ENCODE measurements at places on chromosomes 5 and 9.

GRCh38 chr5:179534431-179534830, 15.9 kb upstream of the RUFY1 start:
- no peak for DNase-seq

DNA sequence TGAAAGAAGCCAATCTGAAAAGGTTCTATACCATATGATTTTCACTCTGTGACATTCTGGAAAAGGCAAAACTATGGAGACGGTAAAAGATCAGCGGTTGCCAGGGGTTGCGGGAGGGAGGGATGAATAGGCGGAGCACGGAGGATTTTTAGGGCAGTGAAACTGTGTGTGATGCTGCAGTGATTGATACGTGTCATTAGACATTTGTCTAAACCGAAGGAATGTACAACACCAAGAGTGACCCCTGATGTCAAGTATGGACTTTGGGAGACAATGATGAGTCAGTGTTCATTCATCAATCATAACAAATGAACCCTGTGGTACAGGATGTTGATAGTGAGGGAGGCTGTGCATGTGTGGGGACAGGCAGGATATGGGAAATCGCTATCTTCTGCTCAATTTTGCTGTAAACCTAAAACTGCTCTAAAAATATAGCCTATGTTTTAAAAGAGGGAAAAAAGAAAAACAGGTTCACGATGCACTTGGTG, 34.4 kb downstream of the ERGIC1 start:
- DNase-seq: no peak

DNA sequence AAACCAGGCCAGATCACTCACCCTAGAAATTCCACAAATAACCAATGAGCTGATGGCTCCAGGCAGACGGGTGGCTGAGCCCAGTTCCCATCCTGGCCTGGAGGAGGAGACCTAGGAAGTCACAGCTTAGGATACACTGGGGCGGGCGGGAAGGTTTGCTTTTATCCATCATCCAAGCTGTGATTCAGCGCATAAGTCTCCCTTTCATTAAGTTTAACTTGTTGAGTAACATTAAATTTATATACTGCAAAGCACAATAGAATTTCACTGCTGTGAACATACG, 55.7 kb downstream of the THBS4 start:
- no peak for DNase-seq

DNA sequence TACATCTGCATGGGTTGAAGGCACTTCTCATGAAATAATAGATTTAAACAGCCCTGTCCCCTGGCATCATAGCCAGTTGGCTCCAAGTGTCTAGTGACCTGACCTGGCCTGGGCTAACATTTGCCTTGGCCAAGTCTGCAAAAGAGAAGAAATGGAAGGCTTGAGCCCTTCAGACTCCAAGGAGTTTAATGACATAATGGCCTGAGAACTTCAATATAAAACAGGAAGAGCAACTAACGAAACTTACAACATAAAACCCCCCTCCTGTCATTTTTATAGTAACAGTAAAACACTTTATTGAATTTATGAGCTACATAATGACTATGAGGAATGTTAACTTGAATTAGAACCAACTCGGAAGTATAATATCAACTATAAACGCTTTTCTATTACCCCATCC, 218.8 kb upstream of the TBCA start:
- no peak for DNase-seq

GRCh38 chr9:38004809-38005560, 64.0 kb downstream of the SHB start:
- DNase-seq: no peak

- no peak for DNase-seq
Observed at GRCh38 chr9:97751531-97751930, 54.4 kb upstream of the XPA start.

GRCh38 chr5:151228986-151229385, 5.1 kb upstream of the CCDC69 start:
- DNase-seq: no peak

DNA sequence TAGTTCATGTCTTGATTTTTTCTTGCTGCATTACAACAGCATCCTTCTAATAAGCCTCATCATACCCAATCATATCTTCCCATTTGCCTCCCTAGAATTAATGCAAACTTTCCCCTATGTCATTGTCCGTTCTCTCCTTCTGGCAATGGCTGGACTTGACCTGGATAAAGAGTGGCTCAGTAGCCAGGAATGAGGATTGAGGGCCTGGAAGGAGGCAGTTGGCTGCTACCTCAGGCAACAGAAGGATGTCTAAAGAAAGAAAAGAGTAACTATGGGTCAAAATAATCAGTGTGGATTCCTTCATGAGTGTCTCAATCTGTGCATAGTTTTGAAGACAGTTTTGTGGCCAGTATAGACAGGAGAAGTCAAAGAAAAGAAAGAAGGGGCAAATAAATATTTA, 209.6 kb downstream of the TRPM3 start:
- no peak for DNase-seq

DNA sequence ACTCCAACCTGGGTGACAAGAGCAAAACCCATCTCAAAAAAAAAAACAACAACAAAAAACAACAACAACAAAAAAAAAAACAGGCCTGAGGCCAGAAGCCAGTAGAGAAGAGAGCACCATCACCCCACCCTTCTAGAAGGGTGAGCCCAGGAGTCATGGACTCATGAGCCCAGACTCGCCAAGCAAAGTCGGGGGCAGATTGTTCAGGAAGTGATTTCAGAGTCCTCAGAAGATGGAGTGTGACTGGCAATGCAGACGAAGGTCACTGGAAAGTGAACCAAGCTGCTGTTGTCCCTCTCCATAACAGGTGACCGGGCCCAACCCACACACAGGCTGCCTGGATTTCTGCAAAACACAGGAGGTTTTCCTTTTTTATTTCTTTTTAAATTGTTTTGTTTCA, 9.0 kb upstream of the WDR38 start:
- DNase-seq: no peak

DNA sequence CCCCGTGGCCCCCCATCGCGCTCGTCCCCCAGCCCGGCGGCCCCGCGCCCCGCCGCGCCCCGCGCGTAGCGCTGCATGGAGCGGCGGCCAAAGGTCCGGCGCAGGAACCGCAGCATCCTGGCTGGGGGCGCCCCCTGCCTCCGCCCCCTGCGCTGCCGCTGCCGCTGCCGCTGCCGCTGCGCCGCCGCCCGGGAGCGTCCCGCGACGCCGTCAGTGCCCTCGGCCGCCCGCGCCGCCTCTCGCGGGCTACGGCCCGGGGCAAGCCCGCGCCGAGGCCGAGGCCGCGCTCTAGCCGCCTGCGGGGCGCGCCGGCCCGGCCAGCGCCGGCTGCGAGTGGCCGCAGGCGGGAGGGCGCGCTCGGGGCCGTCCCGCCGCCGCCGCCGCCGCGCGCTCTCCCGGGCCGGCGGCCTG, 523 bp downstream of the EPB41L4B start:
- DNase-seq: peak; percentile 54

DNA sequence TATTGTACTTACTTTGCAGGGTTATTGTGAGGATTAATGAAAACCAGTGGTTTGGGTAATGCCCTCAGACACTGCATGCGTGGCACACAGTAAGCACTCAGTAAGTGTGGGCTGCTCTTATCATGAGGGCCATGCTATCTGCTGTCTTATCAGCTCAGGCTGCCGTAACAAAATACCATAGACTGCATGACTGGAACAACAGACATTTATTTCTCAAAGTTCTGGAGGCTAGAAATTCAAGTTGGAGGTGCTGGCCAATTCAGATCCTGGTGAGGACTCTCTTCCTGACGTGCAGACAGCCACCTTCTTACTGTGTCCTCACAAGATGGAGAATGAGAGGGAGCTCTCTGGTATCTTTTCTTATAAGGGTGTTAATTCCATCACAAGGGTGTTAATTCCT, 23.9 kb upstream of the SH3PXD2B start:
- DNase-seq: no peak

GRCh38 chr9:70035691-70036090, 8.0 kb upstream of the MAMDC2 start:
- no peak for DNase-seq

- DNase-seq: no peak
Observed at GRCh38 chr5:149282966-149283332, 11.3 kb downstream of the AFAP1L1 start.

DNA sequence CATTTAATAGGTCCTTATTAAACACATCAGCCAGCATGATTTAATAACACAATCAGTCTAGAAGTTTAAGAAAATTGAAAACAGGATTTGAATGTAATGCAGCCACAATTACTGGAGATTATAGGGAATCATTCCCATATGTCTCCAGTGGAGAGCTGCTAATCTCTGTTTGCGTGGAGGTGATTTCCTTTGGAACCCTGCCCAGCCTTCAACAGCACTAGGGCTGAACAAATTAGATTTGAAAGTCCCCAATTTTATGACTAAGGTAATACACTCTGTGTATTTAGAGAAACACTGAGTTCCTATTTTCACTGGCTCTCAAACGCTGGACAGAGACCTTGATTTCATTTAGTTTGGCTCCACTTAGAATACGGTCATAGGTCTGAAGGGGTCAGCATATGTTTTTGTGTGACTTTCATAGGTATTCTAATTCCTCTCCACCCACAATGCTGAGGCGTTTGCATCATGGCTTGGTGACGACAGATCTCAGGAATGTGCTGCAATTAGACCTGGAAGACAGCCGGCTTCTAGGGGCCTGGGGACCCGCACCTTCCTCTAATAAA, 508.3 kb downstream of the EBF1 start:
- no peak for DNase-seq

GRCh38 chr9:109460576-109460975, 37.5 kb downstream of the PTPN3 start:
- DNase-seq: no peak

GRCh38 chr5:54905942-54906537, 79.4 kb downstream of the ESM1 start:
- DNase-seq: no peak

DNA sequence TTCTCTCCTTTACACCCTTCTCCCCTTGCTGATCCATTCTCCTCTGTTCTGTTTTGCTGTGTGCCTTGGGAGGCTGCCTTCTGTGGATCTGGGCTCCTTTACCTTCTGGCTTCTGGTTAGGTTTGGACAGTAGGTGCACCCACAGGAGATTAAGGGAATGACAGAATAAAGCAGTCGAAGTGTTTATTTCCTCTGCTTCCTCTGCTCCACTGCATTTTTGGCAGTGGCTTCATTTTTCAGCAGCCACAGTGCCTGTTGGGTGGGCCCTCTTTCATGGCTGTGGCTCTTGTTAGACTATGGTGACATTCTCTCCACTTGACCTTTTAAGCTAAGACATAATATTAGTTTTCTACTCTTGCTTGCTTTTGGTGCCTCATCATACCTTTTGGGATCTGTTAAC, 144.1 kb downstream of the CCDC171 start:
- DNase-seq: no peak

GRCh38 chr9:69577123-69577522, 95.0 kb downstream of the APBA1 start:
- no peak for DNase-seq

DNA sequence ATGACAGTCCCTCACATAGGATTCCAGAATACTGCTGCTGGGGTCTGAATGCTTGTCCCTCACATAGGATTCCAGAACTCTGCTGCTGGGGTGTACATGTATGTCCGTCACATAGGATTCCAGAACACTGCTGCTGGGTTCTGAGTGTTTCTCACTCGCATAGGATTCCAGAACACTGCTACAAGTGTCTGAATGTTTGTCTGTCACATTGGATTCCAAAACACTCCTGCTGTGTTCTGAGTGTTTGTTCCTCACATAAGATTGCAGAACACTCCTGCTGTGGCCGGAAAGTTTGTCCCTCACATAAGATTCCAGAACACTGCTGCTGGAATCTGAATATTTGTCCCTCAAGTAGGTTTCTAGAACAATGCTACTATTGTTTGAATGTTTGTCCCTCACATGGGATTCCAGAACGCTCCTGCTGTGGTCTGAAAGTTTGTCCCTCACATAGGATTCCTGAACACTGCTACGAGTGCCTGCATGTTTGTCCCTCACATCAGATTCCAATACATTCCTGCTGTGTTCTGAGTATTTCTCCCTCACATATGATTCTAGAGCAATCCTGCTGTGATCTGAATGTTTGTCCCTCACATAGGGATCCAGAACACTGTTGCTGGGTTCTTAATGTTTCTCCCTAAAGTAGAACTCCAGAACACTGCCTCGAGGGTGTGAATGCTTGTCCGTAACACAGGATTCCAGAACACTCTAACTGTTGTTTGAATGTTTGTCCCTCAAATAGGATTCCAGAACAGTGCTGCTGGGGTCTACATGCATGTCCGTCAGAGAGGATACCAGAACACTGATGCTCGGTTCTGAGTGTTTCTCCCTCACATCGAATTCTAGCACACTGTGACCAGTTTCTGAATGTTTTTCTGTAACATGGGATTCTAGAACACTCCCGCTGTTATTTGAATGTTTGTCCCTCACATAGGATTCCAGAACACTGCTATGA, 200.4 kb downstream of the FOXD4L6 start:
- no peak for DNase-seq

GRCh38 chr5:75245023-75245422, 8.3 kb upstream of the ANKRD31 start:
- DNase-seq: no peak

GRCh38 chr9:103734471-103734870, 359.6 kb upstream of the SMC2 start:
- DNase-seq: no peak

DNA sequence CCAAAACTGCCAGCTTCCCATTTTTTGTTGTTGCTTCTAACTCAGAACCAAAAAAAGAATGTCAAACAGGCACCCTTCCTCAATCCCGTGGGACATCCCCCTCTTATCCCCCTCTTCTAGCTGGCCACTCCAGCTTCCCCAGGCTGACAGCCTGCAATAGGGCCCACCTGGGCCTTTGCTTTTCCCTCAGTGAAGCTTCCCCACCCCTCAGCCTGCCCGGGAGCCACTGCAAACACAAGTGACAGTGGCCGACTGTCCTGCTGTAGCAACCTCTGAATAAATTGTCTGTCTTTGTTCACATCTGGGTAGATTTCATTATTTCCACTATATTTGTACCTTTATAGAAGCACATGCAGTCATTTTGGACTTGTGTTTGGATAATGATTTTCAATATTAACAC, 245.3 kb downstream of the GADD45G start:
- DNase-seq: no peak

DNA sequence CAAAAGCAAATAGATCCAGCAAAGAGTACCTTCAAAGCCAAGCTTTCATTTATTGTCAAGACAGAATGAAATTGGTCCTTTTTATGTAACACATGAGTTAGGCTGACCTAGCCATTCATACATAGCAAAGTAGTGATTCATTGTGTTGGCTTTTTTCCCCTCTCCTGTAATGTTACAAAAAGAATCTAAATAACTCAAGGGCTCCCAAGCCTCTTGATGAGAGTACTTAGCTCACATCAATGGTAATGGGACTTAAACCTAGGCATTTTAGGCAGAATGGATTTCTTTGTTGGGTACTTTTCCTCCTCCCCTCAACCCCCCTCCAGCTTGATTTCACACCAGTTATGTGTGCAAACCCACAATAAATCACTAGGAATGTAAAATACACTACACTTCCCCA, 123.7 kb downstream of the EBF1 start:
- DNase-seq: no peak

- no peak for DNase-seq
Observed at GRCh38 chr5:40166802-40167201, 512.9 kb upstream of the PTGER4 start.

DNA sequence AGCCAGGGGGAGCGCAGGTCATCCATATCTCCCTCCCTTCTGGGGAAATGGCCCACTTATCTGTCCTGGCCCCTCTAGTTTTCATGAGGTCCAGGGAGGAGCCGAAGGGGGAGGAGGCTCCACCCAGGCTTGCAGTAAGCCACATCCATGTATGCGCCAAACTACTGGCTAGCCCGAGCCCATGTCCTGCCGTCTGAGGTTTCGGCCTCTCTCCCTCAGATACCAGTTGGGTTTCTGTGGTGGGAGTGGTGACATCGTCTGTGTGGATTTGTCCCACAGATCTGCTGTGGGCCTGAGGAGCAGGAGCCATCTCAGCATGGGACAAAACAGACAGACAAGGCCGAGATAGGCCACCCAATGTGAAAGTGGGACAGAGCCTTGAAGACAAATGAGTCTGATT, 78.3 kb upstream of the ORM1 start:
- no peak for DNase-seq
